ENCODE measurements at places on chromosomes 1 and 21.

DNA sequence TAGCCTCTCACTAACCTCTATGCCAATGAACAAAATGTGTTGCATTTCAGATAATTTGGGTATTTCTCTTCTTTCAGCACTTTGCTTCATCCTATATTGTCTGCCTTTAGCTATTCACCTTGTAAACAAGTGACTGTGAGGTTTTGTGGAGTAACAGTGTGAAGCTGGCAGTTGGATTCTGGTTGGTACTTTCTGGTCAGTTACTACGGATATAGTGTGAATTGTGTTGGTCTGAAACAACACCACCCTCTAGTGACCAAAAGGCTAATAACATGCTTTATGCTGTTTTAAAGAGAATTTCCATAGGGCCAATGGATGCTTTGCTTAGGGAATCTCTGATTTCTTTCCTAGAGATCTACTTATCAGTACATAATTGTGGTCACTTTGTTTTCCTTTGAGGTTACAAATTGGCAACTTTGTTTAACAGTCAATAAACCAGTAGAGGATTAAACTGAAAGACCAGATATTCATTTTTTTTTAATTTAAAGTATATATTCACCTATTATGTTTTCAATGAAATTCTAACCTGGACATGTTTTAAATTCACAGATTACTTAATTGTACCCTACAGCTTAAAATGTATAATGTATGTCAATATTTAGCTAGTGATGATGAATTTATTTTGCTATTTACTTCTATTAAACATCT, 2.5 kb upstream of the PTGER3 start:
- peak; percentile 54 for DNase-seq

DNA sequence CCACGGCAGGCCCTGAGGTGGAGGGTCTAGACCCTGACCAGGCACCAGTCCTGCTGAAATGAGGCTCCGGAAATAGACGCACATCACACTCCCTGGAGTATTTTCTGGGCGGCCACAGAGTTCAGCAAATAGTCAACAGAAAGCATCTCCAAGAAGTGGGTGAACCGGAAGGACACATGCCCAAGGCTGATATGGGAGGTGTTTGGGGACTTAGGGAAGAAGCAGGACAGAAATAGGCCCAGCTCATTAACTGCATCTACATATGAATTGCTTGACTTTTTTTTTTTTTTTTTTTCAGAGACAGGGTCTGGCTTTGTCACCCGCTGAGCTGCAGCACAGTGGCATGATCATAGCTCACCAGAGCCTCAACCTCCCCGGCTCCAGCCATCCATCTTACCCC, 36.5 kb upstream of the GPR157 start:
- no peak for DNase-seq

GRCh38 chr1:119783354-119784185, 14.9 kb upstream of the HMGCS2 start:
- no peak for DNase-seq

GRCh38 chr1:219927298-219927955, 930 bp downstream of the SLC30A10 start:
- DNase-seq = no peak

DNA sequence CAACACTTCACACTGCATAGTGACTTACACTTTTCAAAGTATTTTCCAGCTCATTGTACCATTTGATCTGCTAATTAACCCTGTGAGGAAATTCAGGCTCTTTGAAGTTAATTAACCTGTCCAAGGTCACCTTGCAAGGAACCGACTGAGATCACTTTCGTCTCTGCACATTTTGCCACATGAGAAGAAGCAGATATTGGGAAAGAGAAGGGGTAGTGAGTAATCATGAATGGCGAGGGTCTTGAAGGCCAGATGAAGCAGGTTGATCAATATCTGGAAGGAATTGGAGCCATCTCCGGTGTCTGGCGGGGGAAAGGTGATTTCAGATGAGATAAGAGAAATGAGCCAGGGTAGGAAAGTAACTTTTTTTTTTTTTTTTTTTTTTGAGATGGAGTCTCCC, 3.4 kb downstream of the APOA2 start:
- no peak for DNase-seq

GRCh38 chr1:41894101-41894807, 24.5 kb downstream of the HIVEP3 start:
- no peak for DNase-seq

DNA sequence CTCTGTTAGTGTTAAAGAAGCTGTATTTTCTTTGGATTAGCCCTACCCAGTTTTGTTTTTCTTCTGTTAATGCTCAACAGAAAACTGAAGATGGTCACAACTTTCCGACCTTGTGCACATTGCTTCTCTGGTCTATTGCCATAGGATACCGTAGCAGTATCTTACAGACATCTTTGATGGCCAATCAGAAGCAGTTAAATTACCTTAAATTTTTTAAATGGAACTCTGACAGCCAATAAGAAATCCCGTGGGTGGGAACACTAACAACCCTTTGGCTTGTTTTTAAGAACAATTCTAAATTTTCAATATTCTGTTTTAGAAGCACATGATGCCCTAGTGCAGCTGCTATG, 17.2 kb downstream of the NFYC start:
- peak; percentile 38 for DNase-seq

GRCh38 chr1:174074757-174075156, 52.6 kb upstream of the RC3H1 start:
- peak; percentile 40 for DNase-seq
